ENCODE measurements at places on chromosomes 16 and 17.

DNA sequence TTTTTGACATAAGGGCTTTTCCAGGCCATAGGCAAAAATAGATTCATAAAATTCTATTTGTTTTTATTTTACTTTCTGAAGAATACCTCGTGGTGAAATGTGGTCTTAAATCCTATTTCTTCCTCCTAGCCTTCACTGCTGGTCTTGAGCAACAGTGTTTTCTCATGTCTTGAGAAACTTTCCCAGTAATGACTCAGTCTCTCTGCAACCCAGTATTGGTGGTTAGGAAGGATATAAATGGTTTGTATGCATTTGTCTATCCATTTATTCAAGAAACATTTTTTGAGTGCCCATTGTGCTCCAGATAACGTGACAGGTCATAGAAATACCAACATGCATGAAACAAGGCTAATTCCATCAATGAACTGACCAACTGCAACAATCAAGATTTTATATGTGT, 213.9 kb downstream of the TMEM114 start:
- no peak for DNase-seq

- no peak for DNase-seq
Observed at GRCh38 chr16:86343027-86343795, 167.1 kb upstream of the FOXF1 start.

DNA sequence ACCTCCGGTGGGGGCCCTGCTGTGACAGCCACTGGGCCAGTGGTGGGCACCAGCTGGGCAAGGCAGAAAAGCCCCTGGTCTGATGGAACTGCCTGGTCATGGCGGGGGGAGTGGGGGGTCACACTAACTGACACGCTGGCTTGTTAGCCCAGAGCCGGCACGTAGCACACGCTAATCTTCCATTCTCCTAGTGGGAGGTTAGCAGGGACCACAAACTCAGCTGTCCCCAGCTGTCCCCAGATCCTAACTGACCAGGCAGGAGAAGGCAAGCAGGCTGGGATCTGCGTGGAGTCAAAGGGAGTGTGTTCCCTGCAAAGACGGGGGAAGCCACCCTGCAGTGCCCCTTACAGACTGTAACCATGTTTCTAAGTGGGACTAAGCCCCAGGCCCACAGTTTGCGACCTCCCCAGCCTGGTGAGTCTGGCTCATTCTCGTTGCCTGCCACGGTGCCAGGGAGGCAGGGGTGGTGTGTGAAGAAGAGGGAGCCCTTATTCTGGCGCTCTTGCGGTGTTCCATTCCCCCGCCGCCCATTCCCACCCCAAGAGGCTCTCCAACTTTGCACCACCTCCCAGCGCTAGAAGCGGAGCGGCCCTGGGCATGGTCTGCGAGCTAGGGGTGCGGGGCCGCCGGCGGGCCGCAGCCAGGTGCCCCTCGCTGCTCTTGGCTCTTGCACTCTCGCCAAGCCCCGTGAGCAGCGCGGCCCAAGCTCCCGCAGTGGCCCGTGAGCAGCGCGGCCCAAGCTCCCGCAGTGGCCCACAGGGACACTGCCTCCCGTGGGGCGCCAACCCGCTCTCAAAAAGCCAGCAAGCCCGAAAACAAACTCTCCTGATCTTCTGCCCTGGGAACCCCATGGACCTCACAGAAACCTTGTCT, 12.1 kb upstream of the ZNF423 start:
- DNase-seq = no peak

- DNase-seq = no peak
Observed at GRCh38 chr17:60468371-60468770, 46.1 kb downstream of the CHCT1 start.

GRCh38 chr17:39699818-39700147, at the start of gene ERBB2:
Gene ERBB2, plus strand, starts transcription at chr17:39700064. Its CDS starts 175 bp downstream, at chr17:39700239.
- DNase-seq = no peak

DNA sequence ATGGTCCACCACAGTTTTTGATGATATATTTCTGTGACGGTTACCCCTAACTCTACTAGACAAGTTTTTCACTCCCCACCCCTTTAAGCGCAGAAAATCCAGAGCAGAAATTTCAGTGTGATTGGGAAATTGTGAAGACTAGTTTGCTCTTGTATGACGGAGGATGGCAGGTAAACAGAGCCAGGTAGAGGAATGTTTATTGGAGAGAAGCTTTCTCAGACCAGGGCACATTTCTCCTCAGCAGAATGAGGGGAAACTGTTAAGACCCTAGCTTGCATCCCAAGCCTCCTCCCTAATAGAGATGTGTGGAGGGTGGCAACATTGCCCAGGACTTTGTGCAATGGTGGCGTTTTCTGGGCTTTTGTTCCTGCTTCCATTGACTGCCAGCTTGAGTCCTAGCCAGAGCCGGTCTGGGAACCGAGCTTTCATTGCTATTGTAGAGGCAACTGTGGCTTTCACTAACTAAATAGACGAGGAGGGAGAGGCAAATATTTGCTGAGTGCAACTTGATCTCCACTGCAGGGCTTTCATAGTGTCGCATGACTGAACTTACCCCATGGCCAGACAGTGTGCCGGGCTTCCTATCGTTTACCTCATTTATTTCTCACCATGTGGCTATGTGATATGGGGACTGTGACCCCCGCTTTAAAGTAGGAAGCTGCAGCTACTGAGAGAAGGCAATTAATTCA, 159.6 kb upstream of the MPHOSPH6 start:
- no peak for DNase-seq

- DNase-seq = no peak
Observed at GRCh38 chr16:1789643-1790045, 3.9 kb downstream of the IGFALS start.

GRCh38 chr17:10610884-10611283, 46.2 kb downstream of the MYH3 start:
- DNase-seq = no peak

- DNase-seq = peak; percentile 55
Observed at GRCh38 chr17:7579834-7580603, 581 bp downstream of the CD68 start.

DNA sequence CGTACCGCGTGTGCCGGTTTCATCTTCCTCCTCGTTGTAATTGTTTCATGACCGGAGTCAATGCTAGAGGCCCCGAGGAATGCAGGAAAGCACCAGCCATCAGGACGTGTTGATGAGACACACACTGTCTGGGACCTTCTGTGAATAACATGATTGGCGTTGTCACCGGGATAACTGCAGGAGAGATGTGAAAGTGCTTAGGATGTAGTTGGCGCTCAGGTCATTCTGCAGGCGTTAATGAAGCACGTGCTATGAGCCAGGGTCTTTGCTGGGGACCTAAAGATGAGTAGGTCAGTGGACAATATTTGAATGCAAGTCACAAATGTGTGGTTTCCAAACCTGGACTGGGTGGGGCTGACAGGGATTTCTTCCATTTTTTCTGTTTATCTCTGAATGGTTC, 181.6 kb upstream of the HSBP1 start:
- no peak for DNase-seq

GRCh38 chr16:83714286-83714685, 93.5 kb upstream of the HSBP1 start:
- no peak for DNase-seq

GRCh38 chr16:908526-909155, 62.1 kb downstream of the LMF1 start:
- DNase-seq = no peak

- no peak for DNase-seq
Observed at GRCh38 chr16:398561-399339, 1.8 kb downstream of the NME4 start.

- peak; percentile 51 for DNase-seq
Observed at GRCh38 chr17:2064980-2065785, 10.3 kb downstream of the HIC1 start.

DNA sequence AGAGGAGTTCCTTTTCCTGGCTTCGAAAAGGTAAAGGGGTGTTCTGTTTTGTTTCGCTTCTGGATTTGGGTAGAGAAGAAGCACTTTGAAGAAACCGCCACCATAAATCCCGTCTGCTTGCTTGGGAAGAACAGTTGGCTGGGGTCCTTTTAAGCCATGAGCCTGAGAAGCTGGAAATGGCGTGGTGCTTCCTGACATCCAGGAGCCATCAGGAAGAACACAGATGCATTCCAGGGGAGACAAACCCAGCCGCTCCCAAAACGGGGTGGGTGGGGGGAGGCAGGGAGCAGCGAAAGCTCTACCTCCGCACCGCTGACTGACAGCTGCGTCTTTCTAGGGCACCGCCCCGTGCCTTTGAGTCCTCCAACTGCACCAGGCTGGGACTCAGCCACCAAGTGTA, 91.6 kb downstream of the ZDHHC7 start:
- DNase-seq = no peak

DNA sequence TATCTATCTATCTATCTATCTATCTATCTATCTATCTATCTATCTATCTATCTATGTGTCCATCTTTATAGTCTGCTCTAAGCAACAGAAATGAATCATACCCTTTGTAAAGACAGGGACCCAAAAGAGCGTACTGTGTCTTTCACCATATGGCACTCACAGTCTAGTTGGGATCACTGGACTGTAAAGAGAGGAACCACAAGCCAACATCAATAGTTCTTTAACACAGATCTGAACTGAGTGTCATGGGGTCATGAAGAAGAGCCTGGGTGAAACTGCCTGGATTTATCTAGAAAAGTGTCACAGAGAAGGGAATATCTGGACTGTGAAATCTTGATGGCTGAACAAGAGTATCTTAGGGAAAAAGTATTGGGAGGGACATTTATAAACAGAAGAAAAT, 619.1 kb upstream of the SOX9 start:
- DNase-seq = no peak

DNA sequence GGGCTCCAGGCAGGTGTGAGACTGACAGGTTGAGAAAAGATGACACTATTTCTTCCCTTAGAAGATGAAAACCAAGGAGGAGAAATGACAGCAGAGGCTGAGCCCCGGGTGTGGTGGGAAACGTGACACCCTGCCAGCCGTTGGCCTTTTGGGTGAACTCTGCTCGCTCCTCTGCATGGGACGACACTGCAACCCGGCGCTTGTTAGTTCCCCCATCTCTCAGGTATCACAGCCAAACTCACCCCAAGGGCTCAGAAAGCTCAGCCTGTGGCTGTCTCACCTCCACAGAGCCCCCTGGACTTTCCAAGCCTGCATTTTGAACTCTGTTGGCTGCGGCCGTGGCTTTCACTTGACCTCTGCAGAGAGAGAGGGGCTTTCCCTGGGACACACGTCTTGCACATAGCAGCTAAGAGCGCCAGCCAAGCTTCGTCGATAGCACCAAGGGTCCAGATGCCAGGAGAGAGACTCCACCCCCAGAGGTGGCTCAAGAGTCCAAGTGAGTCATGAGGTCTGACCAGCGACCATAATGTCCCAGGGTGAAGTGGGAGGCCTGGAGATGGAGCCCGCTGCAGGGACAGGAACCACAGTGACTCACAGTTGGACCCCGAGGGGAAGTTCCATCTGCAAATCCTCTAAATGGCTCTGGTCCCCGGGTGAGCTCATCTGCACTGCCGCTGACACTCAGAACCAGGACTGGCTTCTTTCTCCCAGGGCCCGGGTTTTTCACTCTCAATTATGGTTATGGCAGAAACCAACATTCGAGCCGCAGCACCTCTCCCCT, 301.9 kb downstream of the SOX9 start:
- DNase-seq = peak; percentile 13

- DNase-seq = no peak
Observed at GRCh38 chr16:78926723-78927210, 673.8 kb downstream of the MAF start.

DNA sequence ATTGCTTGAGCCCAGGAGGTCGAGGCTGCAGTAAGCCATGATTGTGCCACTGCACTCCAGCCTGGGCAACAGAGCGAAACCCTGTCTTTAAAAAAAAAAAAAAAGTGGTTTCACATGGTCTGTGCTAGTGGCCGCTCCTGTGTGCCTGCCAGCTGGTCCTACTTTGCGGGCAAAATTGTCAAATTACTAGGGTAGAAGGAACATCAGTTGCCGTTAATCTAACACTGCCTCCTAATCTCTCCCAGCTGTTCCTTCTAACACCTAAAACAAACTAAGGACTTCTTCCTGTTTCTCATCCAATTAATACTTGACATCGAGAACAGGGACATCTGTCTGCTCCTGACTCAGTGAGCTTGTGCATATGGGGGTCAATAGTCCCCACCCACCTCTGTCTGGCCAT, 23.9 kb downstream of the TMEM11 start:
- DNase-seq = no peak

DNA sequence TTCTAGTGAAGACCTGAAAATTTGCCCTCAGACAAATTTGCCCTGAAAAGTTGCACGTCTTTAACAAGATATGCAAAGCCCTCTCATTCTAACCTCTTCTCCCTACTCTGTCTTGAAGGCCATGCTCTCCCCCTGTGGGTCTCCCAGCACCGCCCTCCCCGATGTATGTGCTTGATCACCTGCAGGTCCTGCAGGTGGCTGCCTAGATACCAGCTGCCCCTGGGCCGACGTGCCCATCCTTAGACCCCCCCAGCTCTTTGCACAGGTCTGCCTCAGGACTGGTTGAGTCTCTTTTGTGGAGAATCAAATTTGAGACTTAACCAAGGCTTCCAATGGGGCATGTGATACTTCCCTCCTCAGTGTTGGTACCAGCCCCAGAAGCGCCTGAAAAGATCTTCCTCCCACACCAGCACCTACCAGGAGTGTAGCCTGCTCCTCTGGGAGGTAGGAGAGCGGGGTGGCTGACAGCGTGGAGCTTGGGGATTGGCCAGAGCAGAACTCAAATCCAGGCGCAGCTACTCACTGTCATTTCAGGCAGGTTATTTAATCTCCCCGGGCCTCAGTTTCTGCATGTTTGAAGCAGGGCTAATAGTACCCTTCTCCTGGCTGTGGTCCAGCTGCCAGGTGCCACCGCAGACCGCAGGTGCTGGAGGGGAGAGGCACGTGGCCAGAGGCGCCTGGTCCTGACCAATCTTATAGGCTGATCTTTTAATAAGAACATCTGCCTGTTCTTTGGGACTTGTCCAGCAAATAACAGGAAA, 4.5 kb upstream of the MRPL38 start:
- no peak for DNase-seq

- DNase-seq = no peak
Observed at GRCh38 chr17:9839433-9839832, 13.7 kb downstream of the GLP2R start.

DNA sequence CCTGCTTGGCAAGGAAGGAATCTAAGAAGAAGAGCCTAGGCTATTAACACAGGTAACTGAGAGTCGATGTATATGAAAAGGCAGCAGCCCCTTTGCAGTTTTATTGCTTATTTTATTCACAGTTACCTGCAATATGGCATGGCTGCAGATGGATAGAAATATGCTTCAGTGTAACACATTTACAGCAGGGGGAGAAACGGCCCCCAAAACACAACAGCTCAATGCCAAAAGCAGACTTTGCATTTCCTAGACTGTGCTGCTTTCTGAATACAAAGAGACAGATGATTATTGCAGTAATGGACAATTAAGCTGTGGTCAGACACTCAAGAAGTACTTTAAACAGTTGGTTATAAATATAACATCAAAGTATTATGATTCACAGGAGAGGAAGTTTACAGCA, 108.0 kb upstream of the CDH13 start:
- DNase-seq = no peak

GRCh38 chr16:84890427-84890826, 70.6 kb downstream of the CRISPLD2 start:
- no peak for DNase-seq

GRCh38 chr16:11238272-11239202, 17.5 kb downstream of the SOCS1 start:
- DNase-seq = no peak

- DNase-seq = no peak
Observed at GRCh38 chr17:81655378-81656117, 794 bp downstream of the PDE6G start.

GRCh38 chr17:68134046-68134637, 98.6 kb downstream of the KPNA2 start:
- no peak for DNase-seq

GRCh38 chr17:3798273-3799180, 2.5 kb downstream of the ITGAE start:
- no peak for DNase-seq

All from CD4-positive, alpha-beta T cell treated with Interleukin-12 subunit alpha and Interleukin-12 subunit beta, for 1 hour (primary cell).